ENCODE measurements at places on chromosomes 13 and 19.

GRCh38 chr13:95492044-95492801, 60.3 kb upstream of the CLDN10 start:
- DNase-seq = no peak

DNA sequence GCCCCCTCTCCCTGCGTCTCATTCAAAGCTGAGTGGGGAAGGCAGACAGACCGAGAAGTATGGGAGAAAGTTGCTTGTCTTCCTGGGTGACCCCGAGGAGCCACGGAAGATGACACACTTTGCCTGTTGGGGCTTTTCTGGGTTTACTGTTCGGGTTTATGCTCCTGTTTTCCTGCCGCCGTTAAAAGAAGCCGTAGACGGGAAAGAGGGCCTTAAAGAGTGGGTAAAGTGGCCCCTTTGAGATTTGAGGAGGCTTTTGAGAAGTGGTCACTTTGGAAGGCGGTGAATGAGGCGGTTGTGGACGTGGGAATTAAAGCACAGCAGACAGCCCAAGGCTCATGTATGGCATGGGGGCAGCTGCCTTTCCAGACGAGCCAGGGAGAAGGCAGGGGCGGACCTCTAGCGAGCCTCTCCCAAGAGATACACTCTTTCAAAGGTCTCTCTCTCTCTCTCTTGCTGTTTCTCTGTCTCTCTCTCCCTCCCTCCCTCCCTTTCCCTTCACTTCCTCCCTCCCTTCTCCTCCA, 493 bp upstream of the LHFPL6 start:
- DNase-seq = no peak

GRCh38 chr13:44322928-44323327, 50.7 kb upstream of the SERP2 start:
- DNase-seq = no peak

DNA sequence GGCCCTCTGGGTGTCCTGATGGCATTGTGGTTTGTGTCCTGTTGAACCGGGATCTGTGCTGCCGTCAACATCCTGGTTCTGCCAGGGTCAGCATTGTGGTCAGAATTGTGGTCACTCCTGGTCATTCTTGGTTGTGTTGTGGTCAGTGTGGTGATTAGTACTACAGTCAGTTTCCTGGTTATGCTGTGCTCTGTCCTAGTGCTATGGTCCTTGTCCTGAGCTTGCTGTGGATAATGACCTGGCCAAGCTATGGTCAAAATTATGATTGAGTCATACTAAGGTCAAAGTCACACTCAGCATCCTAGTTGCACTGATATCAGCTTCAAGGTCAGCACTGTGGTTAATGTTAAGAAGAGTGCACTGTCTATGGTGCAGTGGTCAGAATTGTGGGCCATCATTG, 4.5 kb upstream of the OLFM2 start:
- DNase-seq = no peak

- DNase-seq = no peak
These were observed 739.1 kb downstream of the DIAPH3 start for GRCh38 chr13:59424661-59425060.

GRCh38 chr13:103525530-103525929, 459.3 kb upstream of the SLC10A2 start:
- DNase-seq = no peak

- no peak for DNase-seq
These were observed 59.5 kb downstream of the FGF9 start for GRCh38 chr13:21730186-21730880.

DNA sequence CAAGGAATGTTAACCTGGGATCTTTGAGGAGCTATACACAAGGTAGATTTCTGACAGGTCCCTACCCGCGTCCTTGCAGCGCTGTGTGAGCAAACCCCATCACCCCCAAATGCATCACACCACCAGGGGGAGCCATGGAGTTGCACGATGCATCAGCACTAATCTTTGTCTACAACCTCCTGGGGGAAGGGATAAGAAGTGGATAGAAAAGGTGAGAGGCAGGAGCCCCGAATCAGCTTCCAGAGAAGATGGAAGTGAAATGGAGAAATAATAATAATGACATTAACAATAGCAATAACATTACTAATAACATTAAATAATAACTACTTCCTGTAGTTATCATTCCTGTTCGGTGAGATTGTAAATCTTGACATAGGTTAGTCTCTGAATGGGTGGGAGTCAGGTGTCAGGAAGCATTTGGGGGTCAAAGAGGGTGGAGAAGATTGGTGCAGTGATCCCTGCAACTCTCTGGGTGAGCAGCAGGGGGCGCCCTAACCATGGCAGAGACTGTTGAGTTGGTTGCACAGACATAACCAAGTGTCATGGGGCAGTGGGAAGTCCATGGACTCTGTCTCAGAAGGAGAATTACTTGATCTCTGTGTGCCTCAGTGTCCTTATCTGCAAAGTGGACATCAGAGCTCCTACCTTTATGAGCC, 16.5 kb downstream of the SIGLEC7 start:
- DNase-seq = no peak

GRCh38 chr19:3849092-3849491, 19.7 kb downstream of the ZFR2 start:
- no peak for DNase-seq

- no peak for DNase-seq
These were observed 1.3 kb upstream of the SPIB start for GRCh38 chr19:50417111-50418081.

- no peak for DNase-seq
These were observed 43.3 kb downstream of the VWA8 start for GRCh38 chr13:41917641-41918040.

- DNase-seq = no peak
These were observed 26.3 kb downstream of the ZNF844 start for GRCh38 chr19:12090807-12091206.

DNA sequence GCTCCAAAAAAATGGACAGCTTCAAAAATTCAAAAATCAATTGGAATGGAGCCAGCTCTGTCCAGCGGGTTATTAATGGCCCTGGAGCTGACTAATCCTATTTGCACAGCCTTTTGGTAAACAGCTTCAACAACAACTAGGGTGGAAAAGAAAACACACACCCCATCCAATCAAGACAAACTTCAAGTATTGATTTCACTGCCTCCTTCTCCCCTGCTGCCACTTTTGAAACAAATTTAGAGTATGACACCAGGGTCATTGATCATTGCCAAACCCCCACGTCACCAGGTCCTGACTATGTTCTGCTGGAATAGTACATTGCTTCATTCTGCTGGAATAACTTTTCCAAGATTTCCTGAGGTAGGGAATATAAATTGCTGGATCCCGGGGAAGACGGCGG, 56.8 kb upstream of the GTF3A start:
- no peak for DNase-seq

DNA sequence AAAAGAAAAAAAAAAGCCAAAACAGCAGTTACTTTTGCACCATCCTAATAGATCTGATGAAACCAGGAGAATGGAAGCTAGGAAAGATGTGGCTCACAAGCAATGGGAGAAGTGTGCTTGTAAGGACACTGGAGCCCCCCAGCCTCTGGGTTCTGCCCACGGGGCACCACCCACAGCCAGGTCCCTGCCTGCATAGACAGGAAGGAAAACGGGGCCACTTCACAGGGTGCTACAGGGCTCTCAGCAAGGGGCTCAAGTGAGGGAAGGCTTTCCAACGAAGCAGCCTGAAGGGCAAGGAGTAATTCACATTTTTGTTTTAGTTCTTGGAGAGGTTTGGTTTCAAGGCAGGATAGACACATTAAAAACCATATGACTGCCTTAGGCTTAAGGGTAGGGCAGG, 42.7 kb downstream of the BRD4 start:
- no peak for DNase-seq
